ENCODE measurements at places on chromosomes 11 and 22. TPM values are rescaled to one million over a fixed set of nuclear protein-coding genes. Genes with fewer than 3 reads are reported as not detected.

DNA sequence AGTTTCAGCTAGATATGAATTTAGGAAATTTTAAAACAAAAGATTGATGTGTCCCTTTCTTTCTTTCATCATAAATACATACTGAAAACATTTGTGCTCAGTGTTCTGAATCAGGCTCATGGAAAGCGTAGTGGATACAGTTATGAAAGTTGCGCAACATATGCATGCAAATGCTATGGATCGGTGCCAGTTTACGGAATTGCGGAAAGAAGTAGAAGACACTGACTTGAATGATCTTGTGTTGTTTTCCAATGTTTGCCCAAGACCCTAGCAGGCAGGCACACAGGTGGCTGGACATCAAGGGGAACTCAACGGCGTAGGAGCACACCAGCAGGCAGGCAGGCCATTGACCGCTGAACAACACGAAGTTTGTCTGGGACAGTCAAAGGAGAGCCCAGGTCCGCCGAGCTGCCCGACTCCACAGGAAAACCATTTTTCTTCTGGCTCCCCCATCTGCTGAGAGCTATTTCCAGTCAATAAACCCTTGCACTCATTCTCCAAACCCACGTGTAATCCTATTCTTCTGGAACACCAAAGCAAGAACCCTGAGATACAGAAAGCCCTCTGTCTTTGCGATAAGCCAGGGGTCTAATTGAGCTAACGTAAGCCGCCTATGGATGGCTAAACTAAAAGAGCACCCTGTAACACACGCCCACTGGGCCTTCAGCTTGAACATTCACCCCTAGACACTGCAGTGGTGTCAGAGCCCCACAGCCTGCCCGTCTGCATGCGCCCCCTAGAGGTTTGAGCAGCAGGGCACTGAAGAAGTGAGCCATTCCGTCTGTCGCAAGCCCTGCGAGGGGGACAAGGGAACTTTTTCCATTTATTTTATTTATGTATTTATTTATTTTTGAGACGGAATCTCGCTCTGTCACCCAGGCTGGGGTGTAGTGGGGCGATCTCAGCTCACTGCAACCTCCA lies 7.4 kb upstream of the BIRC3 start:
- DNase-seq = no peak

DNA sequence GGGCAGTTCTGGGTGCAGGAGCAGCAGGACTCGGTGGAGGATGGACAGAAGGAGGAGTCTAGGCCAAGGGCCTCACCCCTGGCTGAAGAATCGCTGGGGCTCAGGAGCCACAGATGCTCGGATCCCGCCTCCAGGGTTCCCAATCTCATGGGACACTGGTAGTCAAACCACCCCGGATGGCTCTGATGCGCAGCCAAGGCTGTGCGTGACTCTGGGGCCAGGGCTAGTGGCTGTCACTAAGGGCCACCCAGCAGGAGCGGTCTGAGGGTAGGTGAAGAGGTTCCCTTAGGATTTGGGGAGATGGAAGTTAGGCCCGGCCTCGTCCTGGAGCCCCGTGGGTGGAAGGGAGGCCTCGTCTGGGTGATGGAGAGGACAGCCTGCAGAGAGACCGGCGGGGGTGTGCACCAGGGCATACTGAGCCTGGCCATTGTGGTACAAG lies 300.6 kb downstream of the TBC1D22A start:
- no peak for DNase-seq

- DNase-seq = no peak
These were observed 35.3 kb downstream of the KIAA0930 start for GRCh38 chr22:45205276-45205925.

RFPL1 gene
- total RNA-seq = not detected

DNA sequence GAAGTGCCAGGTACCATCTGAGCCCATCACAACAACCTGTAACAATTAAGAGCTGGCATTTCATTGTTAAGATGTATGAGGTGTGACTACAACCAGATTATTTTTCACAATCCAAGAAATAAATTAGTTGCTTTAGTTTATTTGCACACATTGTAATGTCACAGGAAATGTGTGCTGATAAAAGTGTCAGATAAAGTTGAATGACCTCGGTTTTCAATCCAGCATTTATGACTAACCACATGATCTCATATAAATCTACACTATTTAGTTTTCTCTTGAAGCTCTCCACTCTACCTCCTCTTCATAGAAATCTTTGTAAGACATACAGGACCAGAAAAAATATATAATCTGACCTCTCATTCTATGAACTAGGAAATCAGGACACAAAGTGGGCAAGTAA lies 166.2 kb downstream of the PGR start:
- DNase-seq = no peak

Data from occipital lobe (tissue), 3 donors.